ENCODE measurements at places on chromosomes 5 and 9. TPM values are rescaled to one million over a fixed set of nuclear protein-coding genes. Genes with fewer than 3 reads are reported as not detected.

GRCh38 chr5:169442913-169443784 lies 140.4 kb upstream of the SPDL1 start:
- DNase-seq, result no peak

DNA sequence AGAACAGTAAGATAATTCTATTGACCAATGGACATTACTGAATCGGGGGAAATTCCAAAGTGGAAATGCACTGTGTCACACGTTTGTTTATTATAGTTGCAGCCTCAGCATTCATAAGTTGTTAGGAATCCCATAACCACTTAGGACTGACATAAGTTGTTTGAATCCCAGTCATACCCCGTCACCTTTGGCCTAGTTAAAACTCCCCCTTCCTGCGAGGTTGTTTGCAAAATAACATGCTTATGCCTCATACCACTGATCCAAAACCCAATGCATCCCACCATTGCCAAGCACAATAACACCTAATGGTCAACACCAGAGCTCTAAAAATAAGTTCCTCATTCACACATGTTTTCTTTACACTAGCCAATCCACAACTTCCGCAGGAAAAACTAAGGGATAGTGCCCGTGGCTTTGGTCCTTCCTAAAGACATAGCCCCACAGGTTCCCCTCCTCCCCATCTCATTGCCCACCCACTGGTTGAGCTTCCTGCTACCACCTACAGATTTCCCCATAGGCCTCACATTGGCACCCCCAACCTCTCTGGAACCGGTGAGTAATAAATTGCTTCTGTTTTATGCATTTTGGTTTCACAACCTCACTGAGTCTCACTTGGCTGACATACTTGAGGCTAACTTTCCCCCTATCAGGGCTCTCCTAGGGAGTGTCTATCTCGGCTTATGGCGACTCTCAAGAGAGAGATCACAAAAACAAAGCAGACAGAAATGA lies 42.3 kb upstream of the MUSK start:
- DNase-seq, result no peak

DNA sequence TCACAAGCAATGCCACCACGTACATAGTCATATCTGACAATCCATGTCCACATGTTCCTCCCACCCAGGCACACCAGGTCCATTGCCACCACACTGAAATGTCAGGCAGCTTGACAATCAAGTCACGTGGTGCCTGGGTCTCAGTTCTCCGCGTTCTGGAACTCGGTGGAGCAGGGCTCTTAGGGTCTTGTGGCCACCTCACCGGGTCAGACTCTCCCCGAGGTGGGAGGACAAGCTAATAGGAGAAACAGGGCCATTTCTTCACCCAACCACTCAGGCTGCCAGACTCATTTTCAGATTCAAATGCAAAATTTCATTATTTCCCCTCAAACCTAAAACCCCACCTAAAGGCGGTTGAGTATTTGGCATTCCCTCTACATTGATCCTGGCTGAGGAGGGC lies 200.5 kb upstream of the GAS1 start:
- no peak for DNase-seq

DNA sequence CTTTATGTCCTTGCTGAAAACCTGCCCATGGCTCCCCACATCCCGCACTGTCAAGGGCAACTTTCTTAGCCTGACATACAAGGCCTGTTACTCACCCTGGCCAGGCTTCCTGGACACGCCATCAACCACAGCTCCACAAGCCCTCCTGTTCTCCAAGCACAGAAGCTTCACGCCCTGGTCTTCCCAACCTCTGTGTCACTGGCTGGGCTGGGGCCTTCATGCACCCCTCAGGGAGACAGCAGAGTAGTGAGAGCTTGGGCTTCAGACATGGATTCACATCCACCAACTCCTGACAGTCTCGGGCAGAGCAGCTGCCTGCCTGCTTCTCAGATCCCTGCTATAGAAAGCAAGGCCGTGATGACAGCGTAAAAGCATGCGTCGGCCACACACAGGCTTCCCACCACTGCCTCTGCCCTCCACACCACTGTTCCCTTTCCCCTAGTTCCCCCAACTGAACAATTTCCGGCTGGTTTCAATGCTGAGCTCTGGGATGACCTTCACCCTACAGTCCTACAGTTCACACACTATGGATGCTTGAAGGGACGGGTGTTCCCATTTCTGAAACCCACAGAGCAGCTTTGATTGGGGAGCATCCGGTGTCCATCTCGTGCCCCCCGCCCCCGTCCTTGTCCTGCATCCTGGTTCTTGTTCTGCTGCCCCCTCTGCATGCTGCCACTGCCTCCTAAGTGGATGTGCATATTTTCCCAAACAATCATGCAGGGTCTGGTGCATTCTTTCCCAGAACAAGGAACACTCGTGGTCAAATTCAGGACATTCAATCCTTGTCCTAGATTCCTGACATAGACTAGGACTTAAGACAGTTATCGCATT lies 33.4 kb upstream of the ADAMTS2 start:
- DNase-seq, result no peak

GRCh38 chr5:156259618-156260017 lies 67.3 kb upstream of the SGCD start:
- DNase-seq, result no peak

GRCh38 chr9:121439711-121440664 lies 59.7 kb downstream of the GGTA1 start:
- no peak for DNase-seq

GRCh38 chr9:16645970-16646369 lies 224.5 kb downstream of the BNC2 start:
- DNase-seq, result no peak

- peak; percentile 27 for DNase-seq
Observed at GRCh38 chr5:136062366-136063274, 33.8 kb downstream of the TGFBI start.

GRCh38 chr5:31158686-31159085 lies 34.8 kb upstream of the CDH6 start:
- no peak for DNase-seq

- no peak for DNase-seq
Observed at GRCh38 chr5:58648846-58649245, 66.0 kb downstream of the RAB3C start.

- DNase-seq, result peak; percentile 18
Observed at GRCh38 chr5:100900142-100900795, 2.8 kb downstream of the ST8SIA4 start.

DNA sequence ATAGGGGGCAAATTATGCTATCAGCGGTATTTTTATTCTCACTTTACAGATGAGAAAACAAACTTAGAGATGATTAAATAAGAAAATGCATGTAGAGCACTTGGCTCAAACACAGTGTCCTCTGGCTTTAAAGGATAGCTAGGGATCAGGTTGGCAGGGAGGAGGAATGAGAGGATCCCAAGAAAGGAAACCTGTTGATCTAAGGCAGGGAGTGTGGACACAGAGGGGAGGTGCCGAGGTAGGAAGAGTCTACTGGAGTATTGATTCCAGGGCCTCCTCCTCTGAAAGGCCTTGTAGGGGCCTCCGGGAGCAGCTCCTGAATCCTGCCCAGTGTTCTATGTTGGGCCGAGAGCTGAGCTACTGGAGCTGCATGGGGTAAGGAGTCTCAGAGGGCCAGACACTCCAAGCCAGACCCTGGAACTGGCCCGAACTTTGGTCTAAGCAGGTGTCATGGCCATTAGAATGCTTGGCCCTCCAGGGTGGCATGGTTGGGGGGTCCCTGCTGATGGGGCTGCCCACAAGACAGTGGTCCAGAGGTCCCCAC lies 30.4 kb upstream of the TCF7 start:
- no peak for DNase-seq

GRCh38 chr5:129996896-129997295 lies 92.6 kb downstream of the CHSY3 start:
- no peak for DNase-seq

SNX2 gene
- total RNA-seq, result 65.3 TPM

SPINK4 gene
- total RNA-seq, result not detected

CORO2A gene
- 27.0 TPM for total RNA-seq

NR2F1-AS1 gene
- not detected for total RNA-seq

MEIKIN gene
- not detected for total RNA-seq

ELOVL7 gene
- 2.8 TPM for total RNA-seq

PTGDS gene
- total RNA-seq, result 15.4 TPM

ADAMTS13 gene
- 0.47 TPM for total RNA-seq

RNF180 gene
- total RNA-seq, result not detected

GLDC gene
- not detected for total RNA-seq
